Left colon (tissue), 2 donors: ENCODE measurements at places on chromosomes 5 and 9. TPM values are rescaled to one million over a fixed set of nuclear protein-coding genes. Genes with fewer than 3 reads are reported as not detected.

GRCh38 chr9:36854034-36854433 lies 180.0 kb downstream of the PAX5 start:
- no peak for DNase-seq

- peak; percentile 30 for DNase-seq
Measured at GRCh38 chr5:37553720-37554404, 174.7 kb downstream of the WDR70 start.

DNA sequence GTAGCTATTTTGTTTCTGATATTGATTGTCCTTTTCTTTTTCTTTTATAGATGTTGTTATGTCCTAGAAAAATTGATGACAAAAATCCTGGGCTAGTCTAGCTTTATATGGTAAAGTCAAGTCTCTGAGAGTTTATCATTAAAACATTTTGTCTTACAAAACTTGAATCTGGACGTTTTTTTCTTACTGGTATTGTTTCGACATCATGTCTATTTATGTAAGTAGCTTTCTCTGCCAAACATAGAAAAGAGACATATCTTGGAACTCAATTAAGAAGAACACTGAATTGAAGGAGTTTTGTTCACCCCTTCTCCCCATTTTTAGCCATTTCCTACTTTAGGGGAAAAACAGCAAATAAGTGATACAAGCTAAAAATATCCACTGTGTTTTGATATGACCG lies 151.5 kb downstream of the ISOC1 start:
- DNase-seq = no peak

- DNase-seq = no peak
Measured at GRCh38 chr5:81214848-81215247, 18.3 kb upstream of the CKMT2 start.

Gene ISL1
- total RNA-seq = 0.52 TPM

GRCh38 chr9:108750661-108751215 lies 105.0 kb downstream of the ACTL7B start:
- DNase-seq = no peak

GRCh38 chr5:107670932-107671741 lies at the start of gene EFNA5:
TSS of gene EFNA5 (minus strand) at chr5:107670937.
- peak; percentile 43 for DNase-seq

Gene NME5
- total RNA-seq = 0.75 TPM

DNA sequence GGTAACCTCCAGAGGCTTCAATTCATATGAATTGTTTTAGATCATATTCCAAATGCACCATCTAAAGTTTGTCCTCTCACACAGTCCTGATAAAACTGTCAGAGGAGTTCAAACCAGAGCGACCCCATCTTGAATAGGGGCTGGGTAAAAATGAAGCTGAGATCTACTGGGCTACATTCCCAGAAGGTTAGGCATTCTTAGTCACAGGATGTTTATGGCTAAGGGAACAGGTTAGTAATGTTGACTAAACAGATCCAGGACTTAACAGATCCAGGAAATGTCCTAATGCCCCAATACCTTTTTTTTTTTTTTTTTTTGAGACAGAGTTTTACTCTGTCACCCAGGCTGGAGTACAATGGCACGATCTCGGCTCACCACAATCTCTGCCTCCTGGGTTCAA lies 192.6 kb upstream of the PRDM9 start:
- DNase-seq = no peak

DNA sequence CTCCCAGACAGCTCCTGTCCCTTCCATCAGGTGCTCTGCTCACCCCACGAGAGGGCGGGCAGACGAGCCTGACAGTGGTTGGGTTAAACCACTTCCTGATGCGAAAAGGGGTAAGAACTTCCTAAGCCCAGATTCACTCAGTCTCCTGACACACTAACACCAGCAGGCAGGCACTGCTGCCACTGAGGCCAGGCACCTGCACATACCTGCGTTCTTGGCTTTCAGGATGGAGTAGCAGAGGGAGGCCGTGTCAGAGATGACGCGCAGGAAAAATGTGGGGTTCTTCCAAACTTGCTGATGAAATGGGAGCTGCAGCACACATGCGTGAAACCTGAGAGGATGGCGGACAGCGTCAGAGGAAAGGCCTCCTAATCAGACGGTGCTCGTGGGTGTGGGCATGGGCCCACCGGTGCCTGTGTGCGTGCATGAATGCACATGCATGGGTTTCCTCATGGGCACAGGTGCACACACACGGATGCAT lies 29.9 kb downstream of the SLC6A18 start:
- DNase-seq = no peak

- peak; percentile 24 for DNase-seq
Measured at GRCh38 chr9:81613002-81613812, 76.1 kb downstream of the TLE1 start.

DNA sequence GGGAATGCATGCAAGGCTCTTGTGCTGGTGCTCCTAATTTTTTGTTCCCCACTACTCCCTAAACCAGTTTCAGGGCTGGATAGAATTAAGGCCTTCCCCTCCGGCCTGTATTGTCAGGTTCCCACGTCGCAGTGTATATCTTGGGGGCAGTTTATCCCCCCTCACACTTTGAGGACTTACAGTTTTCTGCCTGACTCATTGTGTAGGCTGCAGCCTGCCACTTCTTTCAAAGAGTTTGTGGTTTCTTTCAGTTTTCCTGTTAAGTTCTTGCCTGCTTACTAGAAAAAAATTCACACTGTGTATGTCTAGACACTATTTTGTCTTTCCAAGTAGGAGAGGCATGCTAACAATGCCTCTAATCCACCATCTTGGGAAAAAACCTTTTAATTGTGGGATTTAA lies 28.4 kb upstream of the BTNL3 start:
- DNase-seq = no peak

GRCh38 chr5:138230981-138231589 lies 18.0 kb upstream of the CDC23 start:
- no peak for DNase-seq

Gene FBLL1
- total RNA-seq = not detected

DNA sequence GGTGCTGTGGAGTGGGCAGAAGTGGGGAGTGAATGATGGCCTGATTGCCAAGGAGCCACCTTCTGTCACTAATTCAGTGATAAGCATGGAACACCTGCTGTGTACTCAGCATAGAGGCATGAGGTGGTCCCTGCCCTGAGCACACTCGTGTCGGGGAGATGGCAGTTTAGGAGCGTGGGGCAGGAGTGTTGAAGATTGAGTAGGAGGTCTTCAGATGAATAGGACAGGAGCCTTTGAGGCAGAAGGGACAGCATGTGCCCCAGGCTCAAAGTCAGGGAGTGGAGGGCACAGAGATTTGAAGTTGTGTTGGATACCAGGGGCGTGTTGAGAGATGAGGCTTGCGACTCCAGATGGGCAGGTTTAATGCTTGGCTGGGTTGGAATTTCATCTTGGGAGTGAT lies 55.0 kb downstream of the ZNF618 start:
- DNase-seq = no peak

GRCh38 chr5:112626715-112627114 lies 111.0 kb upstream of the APC start:
- DNase-seq = no peak

DNA sequence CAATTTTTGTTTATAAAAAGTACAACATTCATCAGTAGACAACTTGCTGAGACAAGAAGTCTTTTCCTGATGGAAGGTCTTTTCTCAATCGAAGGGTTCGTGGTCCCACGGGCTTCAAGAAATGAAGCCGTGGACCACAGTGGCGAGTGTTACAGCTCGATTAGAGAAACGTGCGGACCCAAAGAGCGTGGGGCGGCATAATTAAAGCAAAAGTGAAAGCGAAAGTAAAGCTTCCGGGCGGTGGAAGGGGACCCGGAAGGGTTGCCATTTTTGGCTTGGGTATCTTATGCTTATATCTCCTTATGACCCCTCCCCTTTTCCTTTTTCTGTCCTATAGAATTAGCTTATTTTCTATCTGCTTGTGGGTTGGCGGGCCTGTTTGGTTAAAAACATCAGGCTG lies 2309.4 kb upstream of the ACO1 start:
- DNase-seq = no peak

DNA sequence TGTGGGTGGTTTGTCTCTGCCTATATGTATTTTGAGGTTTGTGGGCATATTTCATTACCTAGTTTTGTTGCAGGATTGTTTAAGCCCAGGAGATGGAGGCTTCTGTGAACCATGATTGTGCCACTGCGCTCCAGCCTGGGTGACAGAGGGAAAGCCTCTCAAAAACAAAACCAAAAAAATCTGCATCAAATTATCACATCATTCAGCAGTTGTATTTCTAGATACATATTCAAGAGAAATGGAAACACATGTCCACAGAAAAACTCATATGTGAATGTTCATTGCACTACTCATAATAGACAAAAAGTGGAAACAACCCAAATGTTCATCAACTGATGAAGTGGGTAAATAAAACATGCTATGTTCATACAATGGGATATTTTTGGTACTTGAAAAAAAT lies 29.9 kb downstream of the HSPA4 start:
- DNase-seq = no peak

Gene DEPDC1B
- total RNA-seq = 7.0 TPM

GRCh38 chr5:136197462-136198142 lies 4.6 kb upstream of the SMIM32 start:
- no peak for DNase-seq

Gene SPATA31A3
- not detected for total RNA-seq

Gene PCDHGA8
- 0.73 TPM for total RNA-seq

- DNase-seq = no peak
Measured at GRCh38 chr9:25412646-25413045, 265.6 kb downstream of the TUSC1 start.

Gene GMCL2
- not detected for total RNA-seq

GRCh38 chr5:38478878-38479277 lies 77.6 kb downstream of the LIFR start:
- DNase-seq = no peak

DNA sequence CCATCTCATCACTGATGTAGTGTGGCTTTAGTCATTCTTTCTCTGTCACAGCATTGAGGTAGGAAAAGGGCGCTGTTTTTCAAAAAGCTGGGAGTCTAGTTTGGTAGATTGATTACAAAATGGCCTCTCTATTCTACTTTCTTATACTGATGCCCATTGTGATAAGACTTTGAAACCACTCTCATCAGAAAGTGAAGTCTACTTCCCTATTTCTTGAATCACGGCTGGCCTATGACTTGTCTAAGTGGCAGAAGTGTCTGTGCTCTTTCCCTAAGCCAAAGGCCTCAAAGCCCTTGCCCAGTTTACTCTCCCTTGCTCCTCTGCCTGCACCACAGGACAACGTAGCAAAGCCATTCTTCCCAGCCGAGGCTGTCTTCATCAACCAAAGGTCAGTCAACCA lies 83.0 kb upstream of the IL33 start:
- DNase-seq = no peak

DNA sequence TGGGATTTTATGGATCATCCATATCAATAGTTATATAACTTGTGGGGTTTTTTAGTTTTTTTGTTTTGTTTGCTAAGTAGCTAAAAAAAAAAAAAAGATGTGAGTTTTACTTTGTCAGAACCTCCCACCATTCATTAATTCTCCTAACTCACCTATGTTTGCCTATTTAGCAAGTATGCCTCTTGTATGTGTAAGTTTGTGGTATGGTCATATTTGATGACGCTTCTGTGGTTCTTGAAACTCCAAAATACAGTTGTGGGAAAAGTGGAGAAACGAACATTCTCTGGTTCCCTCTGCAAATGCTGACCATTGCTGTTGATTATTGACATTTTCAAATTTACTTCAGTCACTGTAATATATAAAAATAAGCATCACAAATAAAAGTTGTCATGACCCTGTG lies 75.7 kb downstream of the PBX3 start:
- no peak for DNase-seq

DNA sequence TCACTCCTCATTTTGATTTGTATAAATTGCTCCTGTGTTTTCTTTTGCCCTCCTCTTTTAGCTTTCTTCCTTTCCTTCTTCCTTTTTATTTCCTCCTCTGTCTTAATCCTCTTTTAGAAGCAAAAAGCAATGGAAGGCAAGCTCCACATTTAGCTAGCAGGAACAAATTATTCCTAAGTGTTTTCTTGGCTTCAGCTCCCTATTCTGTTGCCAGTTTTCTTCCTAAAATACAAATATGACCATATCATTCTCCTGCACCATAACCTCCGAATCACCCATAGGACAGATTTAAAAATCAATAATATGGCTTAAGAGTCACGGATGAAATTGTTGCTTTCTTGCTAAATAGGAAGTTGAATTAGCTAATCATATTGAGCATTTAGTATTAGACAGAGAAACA lies 49.4 kb downstream of the GRIN3A start:
- no peak for DNase-seq

- DNase-seq = no peak
Measured at GRCh38 chr9:86867804-86868313, 79.4 kb downstream of the GAS1 start.

DNA sequence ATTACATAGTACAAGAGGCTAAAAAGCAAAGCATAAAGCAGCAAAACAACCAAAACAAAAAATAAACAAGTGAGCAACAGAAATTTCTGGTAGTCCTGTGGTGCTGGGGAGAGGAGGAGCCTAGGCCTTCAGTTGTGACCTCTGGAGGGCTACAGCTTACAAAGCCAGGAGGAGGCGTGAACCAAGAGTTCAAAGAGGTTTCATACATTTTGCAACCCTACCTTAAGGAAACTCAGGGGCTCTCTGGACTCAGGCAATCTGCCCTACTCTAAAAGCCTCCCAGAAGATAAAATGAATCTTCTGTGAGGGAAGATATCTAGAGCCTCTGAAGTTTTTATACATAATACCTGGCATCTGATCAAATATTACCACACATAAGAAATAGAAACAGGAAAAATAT lies 187.4 kb downstream of the AGTPBP1 start:
- DNase-seq = no peak

DNA sequence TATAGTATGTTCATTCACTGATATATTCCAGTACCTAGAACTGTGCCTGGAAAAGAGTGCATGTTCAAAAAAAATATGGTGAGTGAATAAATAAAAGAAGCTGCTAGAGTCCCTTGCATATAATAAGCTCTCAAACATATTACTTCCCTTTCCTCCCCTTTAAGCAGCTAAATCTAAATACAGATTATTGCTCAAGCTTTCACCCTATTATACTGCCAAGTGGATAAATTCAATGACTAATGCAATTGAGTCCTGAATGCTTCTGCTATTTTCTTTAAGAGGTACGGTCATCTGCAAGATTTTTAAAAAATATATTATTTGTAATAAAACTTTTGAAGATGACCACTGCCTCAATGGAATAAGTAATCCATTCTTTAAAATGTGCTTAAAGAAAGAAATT lies 248.4 kb downstream of the PLK2 start:
- no peak for DNase-seq

DNA sequence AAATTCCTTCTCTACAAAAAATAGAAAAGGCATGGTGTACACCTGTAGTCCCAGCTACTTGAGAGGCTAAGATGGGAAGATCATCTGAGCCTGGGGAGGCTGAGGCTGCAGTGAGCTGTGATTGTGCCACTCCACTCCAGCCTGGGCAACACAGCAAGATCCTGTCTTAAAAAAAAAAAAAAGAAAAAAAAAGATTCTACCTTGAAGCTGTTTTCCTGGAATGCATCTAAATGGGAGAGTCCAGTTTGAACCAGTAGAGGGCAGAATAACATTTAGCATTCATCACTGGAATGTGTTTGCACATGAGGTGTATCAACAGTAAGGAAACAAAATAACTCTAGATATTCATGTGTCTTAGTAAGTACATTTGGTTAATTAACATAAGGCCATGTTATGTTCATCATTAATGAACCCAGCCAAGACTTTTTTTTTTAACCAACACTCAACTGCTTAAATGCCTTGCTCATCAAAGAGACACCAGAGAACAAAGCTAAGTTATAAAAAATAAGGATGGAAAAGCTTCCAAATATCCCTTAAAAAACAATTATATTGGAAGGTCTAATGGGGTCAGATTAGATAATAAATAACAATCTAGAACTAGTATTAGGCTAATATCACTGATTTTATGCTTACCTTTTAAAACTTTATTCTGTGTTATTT lies 16.1 kb downstream of the IFNE start:
- no peak for DNase-seq
